HuH-7.5 (cell line): ENCODE measurements at places on chromosomes 2 and 18.

GRCh38 chr2:15112216-15112615, 448.9 kb downstream of the NBAS start:
- no peak for DNase-seq

GRCh38 chr2:199870581-199870980, 19.6 kb upstream of the FTCDNL1 start:
- DNase-seq, result no peak

DNA sequence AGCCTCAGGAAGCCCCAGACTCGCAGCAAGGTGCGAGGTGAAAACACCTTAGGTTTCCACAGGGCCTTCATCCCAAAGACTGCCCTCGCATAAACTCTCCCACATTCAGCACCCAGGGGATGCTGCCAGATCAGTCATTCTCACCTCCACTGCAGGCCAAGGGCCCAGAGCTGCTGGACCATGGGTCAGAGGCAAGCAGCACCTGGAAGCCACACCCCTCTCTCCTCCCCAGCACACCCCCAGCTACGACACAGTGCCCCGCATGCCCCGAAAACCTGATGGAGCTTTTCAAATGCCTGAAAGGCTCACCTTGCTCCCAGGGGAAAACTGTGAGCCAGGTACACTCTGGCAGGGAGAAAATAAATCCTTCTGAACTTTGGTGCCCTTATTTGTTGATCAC, 31.9 kb upstream of the LDLRAD4 start:
- DNase-seq, result no peak

- DNase-seq, result peak; percentile 32
Observed at GRCh38 chr2:121128741-121129659, 156.0 kb downstream of the TFCP2L1 start.
